ENCODE measurements at places on chromosomes 5 and 9.

- DNase-seq, result no peak
Observed at GRCh38 chr5:126732716-126733115, 44.2 kb upstream of the LMNB1 start.

GRCh38 chr5:160250226-160250625 is 20.9 kb downstream of the FABP6 start:
- DNase-seq, result no peak

- peak; percentile 33 for DNase-seq
Observed at GRCh38 chr5:138354926-138355378, 2.5 kb downstream of the KDM3B start.

DNA sequence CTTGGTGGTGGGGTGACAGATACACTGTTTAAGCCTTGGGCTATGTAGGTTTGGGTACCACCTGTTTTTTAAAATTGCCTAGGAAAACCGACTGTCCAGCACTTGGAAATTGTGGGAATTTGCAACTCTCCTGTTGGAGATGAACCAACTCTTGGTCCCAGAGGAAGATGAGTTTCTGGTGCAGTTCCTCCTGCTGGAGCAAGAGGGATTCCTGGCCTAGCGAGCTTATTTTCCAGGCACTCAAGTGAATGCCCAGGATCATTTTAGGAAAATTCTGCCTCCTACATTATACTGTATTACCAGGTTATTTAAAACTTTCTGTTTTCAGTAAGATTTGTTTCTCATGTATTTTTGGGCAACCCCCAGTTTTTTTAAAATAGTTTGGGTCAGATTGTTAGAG is 33.7 kb downstream of the AP3S1 start:
- DNase-seq, result no peak

GRCh38 chr9:27387722-27388121 is 90.8 kb upstream of the EQTN start:
- DNase-seq, result no peak

DNA sequence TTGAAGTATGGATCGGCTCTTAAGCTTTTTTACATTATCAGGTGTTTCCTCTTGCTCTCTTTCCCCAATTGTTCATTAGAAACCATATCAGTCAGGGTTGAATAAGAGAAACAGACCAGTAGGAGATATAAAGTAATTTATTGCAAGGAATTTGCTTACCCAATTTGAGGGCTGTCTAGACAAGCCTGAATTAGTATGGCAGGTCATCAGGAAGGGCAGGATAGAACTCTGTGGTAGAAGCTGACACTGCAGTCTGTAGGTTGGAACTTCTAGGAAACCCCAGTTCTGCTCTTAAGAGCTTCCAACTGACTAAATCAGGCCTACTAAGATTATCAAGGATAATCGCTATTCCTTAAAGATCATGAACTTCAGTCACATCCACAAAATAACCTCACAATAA is 24.3 kb downstream of the ISOC1 start:
- no peak for DNase-seq

GRCh38 chr9:95055334-95055850 is 262.1 kb downstream of the FANCC start:
- DNase-seq, result no peak

- no peak for DNase-seq
Observed at GRCh38 chr5:143576711-143577484, 173.4 kb upstream of the NR3C1 start.

DNA sequence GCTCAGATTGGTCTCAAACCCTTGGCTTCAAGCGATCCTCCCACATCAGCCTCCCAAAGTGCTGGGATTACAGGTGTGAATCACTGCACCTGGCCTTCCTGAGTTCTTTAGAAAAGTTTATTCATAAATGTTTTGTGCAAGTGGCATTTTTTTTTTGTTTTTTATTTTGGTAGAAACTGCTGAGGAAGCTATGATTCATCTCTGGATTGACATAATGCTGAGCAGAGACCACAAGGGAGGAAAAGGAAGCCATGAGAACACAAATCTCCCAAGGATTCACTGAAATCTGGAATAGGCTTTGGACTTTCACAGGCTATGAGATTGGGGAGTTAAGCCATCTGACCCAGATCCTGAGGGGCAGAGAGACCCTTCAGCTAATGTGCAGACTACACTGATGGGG is 3.4 kb upstream of the SLC46A2 start:
- DNase-seq, result no peak

DNA sequence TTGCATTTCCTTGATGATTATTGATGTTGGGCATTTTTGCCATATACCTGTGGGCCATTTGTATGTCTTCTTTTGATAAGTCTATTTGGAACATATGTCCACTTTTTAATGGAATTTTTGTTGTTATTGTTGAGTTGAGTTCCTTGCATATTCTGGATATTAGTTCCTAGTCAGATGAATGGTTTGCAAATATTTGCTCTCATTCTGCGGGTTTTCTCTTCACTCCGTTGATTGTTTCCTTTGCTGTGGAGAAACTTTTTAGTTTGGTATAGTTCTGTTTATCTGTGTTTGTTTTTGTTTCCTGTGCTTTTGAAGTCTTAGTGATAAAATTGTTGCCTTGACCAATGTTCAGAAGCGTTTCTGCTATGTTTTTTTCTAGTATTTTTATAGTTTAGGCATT is 13.0 kb downstream of the OSMR start:
- DNase-seq, result no peak

GRCh38 chr9:93549611-93550010 is 26.8 kb upstream of the PHF2 start:
- DNase-seq, result no peak

DNA sequence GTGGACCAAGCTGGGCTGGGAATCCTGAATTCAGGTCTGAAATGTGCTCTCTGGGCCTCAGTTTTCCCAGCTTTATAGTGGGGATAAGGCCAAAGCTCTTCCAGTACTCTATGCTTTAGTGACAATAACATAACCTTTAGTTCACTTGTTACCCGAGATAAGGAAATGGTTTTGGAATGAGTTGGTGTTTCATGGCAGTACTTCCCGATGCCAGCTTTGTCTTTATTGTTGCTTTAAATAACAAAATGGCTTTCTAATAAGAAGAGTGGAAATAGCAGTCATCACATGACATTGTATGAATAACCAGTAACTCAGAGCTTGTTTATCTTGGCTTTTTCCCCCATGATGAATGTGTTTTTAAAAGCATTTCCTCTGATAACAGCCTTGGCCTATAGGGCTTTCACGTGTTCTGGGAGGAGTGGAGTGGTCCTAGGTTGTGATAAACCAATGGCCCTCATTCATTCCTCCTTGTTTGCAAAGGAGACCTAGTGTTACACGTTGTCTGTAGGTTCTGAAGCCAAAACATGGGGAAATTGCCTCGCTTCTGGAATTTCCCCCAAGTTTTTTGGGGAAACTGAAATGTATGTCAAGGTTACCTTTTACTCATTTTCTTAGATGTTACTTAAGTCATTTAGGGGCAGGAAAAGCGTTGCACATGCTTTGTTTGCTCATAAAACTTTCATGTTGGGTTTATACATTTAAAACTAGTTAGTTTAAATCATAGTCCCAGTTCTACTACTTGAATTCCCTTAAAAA is 53.7 kb downstream of the ZNF618 start:
- DNase-seq, result no peak

- DNase-seq, result no peak
Observed at GRCh38 chr9:78507037-78507436, 210.1 kb downstream of the PSAT1 start.

- DNase-seq, result no peak
Observed at GRCh38 chr9:135105938-135106491, 18.5 kb downstream of the OLFM1 start.

- no peak for DNase-seq
Observed at GRCh38 chr9:81671880-81672280, 17.5 kb downstream of the TLE1 start.

GRCh38 chr5:178542455-178542854 is 47.7 kb downstream of the COL23A1 start:
- no peak for DNase-seq

- no peak for DNase-seq
Observed at GRCh38 chr5:72608926-72609325, 101.7 kb upstream of the ZNF366 start.

DNA sequence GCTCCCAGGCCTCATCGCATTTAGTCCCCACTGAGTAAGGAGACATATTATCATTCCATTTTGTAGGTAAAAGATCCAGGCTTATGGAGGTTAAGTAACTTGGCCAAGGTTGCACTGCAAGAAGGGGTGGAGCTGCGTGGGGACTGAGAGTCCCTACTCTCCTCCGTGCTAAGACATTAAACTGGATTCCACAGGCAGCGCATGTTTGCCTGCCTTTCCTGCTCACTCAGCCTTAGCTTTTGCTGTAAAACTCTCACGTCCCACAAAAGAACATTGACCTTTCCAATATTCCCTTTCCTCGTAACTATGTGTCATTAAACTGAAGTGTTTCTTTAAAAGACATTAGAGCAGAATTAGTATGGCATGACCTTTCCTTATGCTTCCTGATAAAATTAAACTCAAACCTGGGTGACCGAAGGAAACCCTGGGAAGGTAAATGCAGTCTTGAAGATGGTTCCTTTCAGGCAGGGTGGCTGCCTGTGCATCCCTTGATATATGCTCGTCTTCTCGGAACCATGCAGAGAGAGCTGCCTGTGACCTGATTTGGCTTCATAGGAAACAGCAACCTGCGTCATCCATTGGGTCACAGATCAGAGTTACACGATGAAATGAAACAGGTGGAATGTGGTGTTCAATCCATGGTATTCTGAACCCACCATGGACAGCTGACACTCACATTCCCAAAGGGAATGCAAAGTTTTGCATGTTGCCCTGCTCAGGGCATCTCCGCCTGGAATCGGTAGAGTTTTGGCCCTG is 85.9 kb downstream of the TMEM252 start:
- no peak for DNase-seq

DNA sequence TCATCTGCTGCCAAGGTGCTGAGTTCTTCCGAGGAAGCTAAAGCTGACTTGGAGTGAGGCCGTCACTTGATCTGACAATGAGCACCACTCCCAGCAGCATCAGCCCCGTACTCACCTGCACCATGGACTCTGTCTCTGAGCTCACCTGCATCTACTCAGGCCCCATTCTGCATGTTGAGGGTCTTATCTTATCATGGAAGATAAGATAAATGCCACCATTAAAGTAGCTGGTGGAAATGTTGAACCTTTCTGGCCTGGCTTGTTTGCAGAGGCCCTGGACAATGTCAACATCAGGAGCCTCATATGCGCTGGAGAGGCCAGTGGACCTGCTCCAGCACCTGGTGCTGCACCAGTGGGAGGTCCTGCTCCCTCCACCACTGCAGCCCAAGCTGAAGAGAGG is 35.0 kb upstream of the HMGCS1 start:
- DNase-seq, result no peak

DNA sequence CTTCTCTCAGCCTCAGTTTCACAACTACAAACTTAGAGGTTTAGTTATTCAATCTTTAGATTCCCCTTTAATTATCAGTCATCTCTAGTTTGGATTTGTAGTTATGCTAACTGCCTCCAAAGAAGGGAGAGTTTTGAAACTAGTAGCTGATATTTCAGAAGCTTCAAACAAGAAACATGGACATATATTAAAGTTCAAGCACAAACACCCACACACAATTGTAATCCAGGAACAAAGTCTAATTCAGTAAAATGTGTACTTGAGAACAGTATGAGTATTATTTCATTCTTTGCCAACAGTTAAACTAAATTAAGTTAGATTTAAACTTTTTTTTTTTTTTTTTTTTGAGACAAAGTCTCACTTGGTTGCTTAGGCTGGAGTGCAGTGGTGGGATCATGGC is 71.2 kb upstream of the ABCA1 start:
- DNase-seq, result no peak

DNA sequence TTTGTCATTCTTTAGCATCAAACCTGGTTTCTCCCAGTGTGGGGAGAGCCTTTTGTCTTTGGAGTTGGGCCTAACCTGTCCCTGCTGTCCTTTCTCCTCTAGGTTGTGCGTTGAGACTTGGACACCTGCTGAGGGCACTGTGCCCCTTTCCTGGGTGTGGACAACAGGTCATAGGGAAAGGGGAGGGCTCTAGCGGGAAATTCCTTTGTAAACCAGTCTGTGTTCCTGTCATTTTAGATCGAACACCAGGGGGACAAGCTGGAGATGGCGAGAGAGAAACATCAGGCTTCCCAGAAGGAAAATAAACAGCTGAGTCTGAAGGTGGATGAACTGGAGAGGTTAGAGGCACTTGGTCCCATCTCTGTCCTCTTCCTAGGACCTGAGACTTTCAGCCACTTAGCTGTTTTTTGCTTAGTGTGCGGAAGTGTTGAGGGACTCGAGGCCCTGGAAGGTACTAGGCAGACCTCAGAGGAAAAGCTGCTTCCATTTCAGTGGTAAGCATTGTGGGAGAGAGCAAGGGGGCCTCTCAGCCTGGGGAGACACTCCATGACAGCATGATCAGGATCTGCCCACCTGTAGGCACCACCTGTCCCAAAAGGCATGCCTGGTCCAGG is 8.6 kb upstream of the GLE1 start:
- DNase-seq, result no peak

DNA sequence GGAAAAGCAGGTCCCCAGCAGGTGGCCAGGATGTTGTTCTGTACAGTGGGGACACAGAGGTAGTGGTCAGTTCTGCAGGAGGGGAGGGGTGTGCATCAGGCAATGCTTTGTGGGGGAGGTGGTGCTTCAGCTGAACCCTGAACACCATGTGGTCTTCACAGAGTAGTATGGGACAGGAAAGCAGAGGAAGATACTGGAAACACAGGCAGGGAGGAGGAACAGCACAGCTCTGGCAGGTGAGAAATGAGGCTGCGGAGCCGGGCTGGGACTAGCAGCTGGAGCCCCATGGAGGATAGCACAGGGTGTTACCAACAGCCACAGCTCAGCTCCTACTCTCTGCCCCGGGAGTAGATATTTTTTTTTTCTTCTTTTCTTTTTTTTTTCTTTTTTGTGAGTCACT is 161.5 kb downstream of the ENTREP1 start:
- DNase-seq, result no peak

DNA sequence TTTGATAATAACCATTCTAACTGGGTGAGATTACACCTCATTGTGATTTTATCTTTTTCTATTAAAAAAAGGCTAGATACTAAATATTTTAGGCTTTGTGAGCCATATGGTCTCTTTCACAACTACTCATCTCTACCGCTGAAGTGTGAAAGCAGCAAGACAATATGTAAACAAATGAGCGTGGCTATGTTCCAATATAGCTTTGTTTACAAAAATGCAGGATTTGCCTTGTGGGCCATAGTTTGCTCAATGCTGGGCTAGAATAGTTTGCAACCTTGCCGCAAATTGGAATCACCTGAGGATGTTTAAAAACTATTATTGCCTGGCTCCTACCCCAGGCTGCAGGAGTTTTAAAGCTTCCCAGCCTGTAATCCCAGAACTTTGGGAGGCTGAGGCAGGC is 10.2 kb upstream of the GPR150 start:
- no peak for DNase-seq

DNA sequence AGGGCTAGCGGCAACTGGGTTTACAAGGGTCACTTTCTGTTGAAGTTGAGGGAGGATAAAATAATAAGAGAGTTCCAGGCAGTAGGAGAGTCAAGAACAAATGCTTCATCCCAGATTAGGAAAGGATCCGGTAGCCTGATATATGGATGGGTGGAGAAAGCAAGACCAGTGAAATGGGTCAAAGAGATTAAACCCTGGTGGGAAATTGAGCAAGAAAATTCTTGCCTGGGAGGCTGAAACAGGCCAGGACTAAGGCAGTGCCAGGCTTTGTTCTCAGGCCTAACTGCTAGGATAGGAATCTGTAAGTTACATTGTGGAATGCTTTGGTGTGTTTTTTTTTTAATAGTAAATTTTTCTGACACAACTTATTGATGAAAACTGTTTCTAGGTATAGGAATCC is 257.4 kb upstream of the RFX3 start:
- no peak for DNase-seq

Data from NCI-H1048 (cell line).